Endodermal cell (in vitro differentiated cells): ENCODE measurements at places on chromosomes 4 and X. TPM values are rescaled to one million over a fixed set of nuclear protein-coding genes. Genes with fewer than 3 reads are reported as not detected.

PIM2 gene
- total RNA-seq: 94.0 and 109 TPM in 2 replicates

MAGEA3 gene
- not detected in 3 replicates for total RNA-seq

AMTN gene
- total RNA-seq: not detected in 3 replicates

ARSJ gene
- total RNA-seq: 0.35 and 0.36 TPM in 2 replicates

FSTL5 gene
- total RNA-seq: 0.16 to 0.50 TPM (median 0.24 TPM) in 3 replicates

NKX3-2 gene
- total RNA-seq: 1.5 and 1.6 TPM in 2 replicates

S100P gene
- total RNA-seq: not detected in 3 replicates

TNIP3 gene
- total RNA-seq: 0.11 and 0.18 TPM in 2 replicates

CHST7 gene
- 4.2 and 5.2 TPM in 2 replicates for total RNA-seq

SLBP gene
- total RNA-seq: 41.5 to 60.7 TPM (median 60.2 TPM) in 3 replicates

PAGE2B gene
- not detected in 3 replicates for total RNA-seq

PAGE5 gene
- not detected in 3 replicates for total RNA-seq

SCRG1 gene
- total RNA-seq: not detected in 3 replicates

TRO gene
- 97.9 and 118 TPM in 2 replicates for total RNA-seq

VCX2 gene
- total RNA-seq: not detected in 3 replicates

HPGD gene
- total RNA-seq: 0.38 to 1.2 TPM (median 0.84 TPM) in 3 replicates

SSX2 gene
- not detected in 3 replicates for total RNA-seq

GAGE12H gene
- total RNA-seq: not detected in 2 replicates

FAT1 gene
- total RNA-seq: 56.6 and 66.6 TPM in 2 replicates

HPSE gene
- total RNA-seq: 1.1 and 1.8 TPM in 2 replicates

SPIN4 gene
- 4.3 to 5.7 TPM (median 5.6 TPM) in 3 replicates for total RNA-seq

SRPX2 gene
- total RNA-seq: not detected in 3 replicates

FGFR3 gene
- total RNA-seq: 104 and 125 TPM in 2 replicates

CXCL1 gene
- not detected in 3 replicates for total RNA-seq
